ENCODE measurements at places on chromosomes 5 and 9.

DNA sequence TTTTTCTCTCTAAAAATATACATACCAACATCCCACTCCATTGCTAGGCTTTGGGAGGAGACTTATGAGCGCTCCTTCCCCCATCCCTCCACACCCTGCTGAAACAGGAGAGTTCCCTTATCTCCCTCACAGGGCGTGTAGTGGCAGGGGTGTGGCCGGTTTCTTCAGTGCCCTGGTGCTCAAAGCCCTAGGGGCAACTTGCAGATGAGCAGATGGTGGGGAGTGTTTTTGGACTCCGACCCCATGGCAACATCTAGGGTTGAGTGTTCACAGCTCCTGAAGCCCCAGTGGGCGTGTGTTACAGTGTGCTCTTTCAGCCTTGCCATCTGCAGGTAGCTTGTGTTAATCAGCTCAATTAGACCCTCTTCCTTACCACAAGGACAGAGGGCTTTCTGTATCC lies 409.5 kb downstream of the MAT2B start:
- DNase-seq: no peak

DNA sequence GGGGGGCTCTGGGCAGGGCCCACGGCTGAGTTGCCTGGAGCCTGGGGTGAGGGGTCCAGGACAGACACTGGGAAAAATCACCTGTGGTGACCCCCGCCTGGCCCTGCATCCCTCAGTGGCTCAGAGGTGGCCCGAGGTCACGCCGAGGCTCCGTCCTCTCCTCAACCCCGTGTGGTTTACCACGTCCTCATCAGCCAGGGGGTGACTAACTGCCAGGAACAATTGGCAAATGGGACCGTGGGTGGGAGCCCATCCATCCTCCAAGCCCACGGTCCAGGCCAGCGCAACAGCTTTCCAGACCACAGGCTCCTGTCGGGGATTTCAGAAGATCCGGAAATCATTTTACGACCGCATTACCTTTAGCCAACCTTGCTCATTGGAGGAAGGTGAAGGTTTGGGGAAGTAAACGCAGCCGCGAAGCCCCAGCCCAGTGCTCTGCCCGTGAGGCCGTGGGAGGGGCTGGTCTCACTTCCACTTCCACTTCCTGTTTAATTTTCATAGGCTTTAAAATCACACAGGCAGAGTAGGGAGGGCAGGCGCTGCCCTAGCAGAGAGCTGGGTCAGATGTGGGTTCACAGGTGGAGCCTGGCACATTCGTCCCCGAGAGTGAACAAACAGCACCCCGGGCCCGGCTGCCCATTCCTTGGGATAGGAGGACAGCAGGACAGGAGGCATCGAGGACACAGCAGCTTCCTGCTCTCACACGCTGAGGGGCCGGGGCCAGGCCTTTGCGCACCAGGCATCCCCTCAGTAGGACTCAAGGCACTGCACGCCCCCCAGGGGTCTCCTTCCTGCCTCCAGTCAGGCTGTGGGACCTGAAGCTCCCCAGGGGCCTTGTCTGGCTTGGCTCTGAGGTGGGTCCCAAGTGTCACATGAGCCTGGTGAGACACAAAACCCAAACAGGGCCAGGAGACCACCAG lies 19.8 kb upstream of the SLC9A3 start:
- DNase-seq: peak; percentile 23

DNA sequence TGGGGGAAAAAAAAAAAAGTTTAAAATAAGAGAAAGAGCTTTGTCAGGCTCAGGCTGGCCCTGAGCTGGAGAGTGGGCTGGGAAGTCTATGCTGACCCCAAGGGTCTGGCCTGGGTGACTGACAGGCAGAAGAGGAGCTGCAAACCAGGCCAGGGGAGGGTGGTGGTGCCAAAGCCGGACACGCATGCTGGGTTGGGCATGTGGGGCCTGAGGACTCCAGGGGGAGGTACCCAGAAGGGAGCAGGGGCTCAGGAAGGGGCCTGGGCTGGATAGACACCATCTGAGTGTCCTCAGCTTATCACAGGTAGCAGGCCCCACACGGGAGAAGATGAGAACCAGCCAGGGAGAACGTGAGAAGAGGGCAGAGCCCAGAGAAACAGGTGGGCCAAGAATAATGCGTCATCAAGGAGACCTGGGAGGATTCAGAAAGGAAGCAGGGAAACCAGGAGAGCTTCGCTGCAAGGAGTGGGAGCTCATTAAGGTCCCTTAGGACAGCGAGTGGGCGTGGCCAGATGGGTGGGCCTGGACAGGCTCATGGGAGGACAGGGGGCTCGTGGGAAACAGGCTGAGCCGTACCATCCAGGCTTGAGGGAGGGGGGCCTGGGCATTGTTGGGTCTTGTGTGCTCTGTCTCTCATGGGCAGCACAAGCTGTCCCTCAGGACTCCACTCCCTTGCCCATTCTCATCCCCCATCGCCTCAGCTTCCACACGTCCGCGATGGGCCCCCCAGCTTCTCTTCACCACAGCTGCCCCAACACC lies 16.0 kb downstream of the TMOD1 start:
- no peak for DNase-seq

GRCh38 chr5:51095486-51095885 lies 287.8 kb upstream of the ISL1 start:
- DNase-seq: no peak

GRCh38 chr9:129556491-129557191 lies 64.3 kb downstream of the C9orf50 start:
- no peak for DNase-seq

GRCh38 chr9:127927201-127927987 lies 3.2 kb downstream of the PIP5KL1 start:
- no peak for DNase-seq

DNA sequence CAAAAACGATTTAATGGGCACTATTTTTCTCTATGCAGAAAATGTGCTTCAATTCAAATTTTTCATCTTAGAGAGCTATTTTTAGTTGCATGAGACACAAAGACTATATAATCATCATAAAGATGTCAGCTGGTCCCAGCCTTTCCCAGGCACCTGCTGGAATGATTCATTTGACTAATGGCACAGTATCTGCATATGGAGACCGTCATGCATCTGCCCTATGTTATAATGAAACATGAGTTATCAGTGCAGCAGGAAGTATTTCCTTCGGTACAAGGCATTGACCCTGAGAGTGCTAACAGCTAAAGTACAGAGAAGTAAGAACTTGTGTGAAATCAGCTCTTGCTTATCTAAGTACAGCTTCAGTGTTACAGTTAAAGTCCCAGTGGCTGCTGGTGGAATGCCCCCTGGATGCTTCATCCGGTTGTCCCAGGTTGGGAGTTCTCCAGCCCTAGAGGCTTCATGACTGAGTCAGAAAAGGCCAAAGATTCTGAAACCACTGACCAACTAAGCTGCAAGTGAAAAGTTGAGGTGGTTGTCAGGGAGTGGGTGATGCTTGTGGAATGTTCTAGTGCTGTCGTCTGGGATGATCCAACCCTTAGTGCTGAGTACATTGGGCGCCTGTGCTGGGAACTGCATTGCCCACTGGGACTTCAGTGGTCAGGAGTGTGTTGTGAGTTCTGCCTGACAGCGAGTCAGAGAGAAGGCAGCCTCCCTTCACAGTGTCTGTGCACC lies 57.2 kb downstream of the MTRR start:
- DNase-seq: no peak

DNA sequence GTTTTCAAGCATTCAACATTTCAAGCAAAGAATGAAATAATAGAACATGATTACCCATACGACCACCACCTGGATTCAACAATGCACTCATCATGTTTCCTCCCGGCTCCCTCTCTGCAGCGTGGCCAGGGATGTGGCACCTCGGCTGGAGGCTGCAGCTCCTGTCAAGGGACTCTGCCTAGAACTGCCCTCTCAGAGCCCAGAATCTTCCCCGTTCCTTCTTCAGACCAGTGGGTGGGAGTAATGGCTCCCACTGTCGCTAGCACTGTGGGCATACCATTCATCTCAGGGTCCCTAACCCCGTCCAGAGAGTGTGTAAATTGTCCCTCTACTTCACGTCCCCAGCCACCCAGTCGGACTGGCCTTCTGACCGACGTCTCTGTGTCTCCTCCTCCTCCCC lies 118.6 kb upstream of the COL5A1 start:
- DNase-seq: no peak

GRCh38 chr5:98275980-98276379 lies 497.5 kb upstream of the RGMB start:
- no peak for DNase-seq

DNA sequence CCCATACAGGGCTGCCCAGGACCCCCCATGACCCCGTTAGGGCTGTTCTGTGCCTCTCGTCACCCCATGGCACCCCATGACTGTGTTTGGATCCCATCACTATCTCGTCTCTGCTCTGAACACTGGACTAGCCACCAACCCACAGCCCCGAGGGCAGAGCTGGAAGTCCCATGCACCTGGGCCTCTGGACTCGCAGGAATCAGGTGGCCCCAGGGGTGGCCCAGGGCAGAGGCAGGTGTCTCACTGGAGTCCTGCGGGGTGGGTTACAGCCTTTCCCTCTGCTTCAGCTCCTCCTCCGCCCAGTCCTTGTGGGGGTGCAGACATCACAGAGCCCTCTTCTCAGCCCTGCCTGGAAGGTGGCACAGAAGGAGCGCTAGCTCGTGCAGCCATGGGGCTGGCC lies 79.7 kb downstream of the COL5A1 start:
- no peak for DNase-seq

- DNase-seq: no peak
Measured at GRCh38 chr5:4989118-4989517, 151.0 kb upstream of the ADAMTS16 start.

- DNase-seq: no peak
Measured at GRCh38 chr9:97672403-97672802, 24.7 kb downstream of the XPA start.

DNA sequence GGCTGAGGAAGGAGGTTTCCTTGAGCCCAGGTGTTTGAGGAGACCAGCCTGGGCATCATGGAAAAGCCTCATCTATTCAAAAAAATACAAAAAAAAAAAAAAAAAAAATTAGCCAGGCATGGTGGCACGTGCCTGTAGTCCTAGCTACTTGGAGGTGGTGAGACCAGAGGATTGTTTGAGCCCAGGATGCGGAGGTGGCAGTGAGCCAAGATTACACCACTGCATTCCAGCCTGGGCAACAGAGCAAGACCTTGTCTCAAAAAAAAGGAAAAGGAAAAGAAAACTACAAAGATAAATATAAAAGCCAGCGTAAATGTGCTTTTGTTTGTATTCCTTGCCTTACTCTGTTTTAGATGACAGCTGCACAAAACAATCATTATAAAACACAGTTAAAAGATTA lies 2249.2 kb upstream of the C9orf72 start:
- no peak for DNase-seq

GRCh38 chr9:75418518-75418917 lies 330.2 kb downstream of the OSTF1 start:
- DNase-seq: no peak

DNA sequence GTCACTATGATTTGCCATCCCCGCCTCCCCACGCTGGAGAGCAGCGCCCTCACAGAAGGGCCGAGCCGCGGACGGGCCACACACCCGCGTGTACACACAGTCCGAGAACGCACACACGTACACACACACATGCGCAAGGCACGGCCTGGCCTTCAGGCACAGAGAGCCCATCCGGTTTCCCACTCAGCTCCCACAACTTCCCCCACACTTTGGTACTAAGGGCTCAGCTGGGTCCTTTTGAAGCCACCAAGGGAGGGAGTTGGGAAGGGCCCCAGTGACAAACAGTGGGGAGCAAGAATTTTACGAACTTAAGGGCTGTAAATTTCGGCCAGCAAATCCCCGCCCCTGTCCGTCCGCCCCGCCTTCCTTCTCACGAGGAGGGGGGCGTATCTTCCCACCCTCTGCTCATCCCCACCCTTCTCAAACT lies 133.3 kb upstream of the HAND1 start:
- no peak for DNase-seq

DNA sequence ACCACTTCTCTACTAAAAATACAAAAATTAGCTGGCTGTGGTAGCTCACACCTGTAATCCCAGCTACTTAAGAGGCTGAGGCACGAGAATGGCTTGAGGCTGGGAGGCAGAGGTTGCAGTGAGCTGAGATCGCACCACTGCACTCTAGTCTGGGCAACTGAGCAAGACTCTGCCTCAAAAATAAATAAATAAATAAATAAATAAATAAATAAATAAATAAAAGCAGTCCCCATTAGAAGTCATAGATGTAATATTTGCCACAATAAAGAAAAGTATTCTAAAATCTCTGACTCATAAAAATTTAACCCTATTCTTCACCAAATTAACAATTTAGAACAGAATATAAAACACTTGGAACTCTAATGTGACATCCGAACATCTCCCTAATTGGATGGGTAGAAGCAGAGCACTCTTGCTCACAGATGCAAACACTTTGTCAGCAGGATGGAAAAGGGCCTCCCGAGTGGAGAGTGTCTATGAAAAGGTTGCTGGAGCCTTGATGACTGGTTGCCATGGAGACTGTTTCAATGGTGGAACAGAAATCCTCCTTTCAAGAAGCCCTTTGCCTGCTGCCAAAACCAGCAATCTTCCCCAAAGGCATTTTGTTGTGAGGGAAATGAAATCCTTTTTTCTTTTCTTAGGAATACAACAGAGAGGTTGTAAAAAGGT lies 38.9 kb upstream of the TRAF1 start:
- no peak for DNase-seq

- no peak for DNase-seq
Measured at GRCh38 chr5:53038196-53038847, 49.2 kb downstream of the ITGA2 start.

DNA sequence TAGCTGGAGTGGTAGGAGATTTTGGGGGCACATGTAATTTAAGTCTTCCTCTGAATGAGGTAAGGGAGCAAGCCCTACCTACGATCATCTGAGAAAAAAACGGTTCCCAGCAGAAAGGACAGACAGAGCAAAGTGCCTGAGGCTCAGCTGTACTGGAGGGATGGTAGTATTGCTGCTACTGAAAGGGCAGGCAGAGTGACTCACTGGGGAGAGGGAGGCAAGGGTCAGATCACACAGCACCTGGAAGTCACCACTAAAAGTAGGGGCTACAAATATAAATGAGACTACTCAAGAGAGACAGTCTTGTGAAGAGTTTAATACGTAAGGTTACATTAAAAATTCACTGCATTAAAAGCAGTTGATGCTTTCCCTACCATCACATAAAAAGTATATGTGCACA lies 75.9 kb downstream of the NFIB start:
- DNase-seq: no peak

- no peak for DNase-seq
Measured at GRCh38 chr5:2557435-2557834, 194.0 kb downstream of the IRX2 start.

- no peak for DNase-seq
Measured at GRCh38 chr5:28927559-28928326, 1889.4 kb upstream of the CDH9 start.

DNA sequence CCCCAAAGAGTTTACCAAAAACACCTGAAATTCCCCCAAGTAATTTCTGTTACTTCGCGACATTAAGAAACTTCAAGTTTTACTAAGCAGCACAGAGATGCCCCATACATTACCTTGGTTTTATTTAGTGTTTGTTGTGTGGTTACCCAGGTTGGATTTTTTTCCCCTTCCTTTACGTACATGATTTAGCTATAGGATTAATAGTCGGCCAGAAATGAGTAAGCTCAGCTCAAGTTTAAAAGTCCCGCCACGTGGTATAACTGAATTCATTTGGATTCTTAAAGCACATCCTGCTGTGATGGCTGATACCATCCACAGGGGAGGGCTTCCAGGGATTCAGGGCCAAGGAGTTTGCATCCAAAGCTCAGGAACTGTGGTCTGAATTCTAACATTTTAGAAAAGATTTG lies 75.9 kb downstream of the DAP start:
- no peak for DNase-seq

Measured in activated CD8-positive, alpha-beta memory T cell treated with anti-CD3 and anti-CD28 coated beads for 48 hours (primary cell).